ENCODE measurements at places on chromosomes 12 and 14.

DNA sequence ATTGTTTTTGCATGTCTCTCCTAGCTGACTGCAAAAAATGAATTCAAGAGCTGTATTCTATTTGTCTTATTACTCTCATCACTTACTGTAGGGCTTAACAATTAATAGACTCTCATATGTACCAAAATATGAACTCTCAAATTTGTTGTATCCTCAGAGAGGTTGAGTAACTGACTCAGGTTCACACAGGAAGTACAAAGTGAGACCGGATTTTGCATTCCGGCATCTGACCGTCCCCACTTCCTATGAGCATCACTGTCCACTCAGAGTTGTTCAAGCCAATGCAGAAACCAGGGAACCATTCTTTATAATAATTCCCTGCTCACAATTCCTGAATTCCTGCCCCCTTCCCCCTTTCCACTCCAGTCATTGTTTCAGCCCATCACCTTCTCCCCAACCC is 113.3 kb upstream of the AMIGO2 start:
- no peak for DNase-seq

- DNase-seq = no peak
Observed at GRCh38 chr14:61003571-61003970, 22.5 kb downstream of the SLC38A6 start.

GRCh38 chr12:1619587-1619986 is 9.4 kb upstream of the WNT5B start:
- no peak for DNase-seq

GRCh38 chr12:10102322-10102721 is 3.5 kb upstream of the CLEC1A start:
- no peak for DNase-seq

GRCh38 chr12:13537623-13538022 is 341.1 kb downstream of the EMP1 start:
- DNase-seq = no peak

DNA sequence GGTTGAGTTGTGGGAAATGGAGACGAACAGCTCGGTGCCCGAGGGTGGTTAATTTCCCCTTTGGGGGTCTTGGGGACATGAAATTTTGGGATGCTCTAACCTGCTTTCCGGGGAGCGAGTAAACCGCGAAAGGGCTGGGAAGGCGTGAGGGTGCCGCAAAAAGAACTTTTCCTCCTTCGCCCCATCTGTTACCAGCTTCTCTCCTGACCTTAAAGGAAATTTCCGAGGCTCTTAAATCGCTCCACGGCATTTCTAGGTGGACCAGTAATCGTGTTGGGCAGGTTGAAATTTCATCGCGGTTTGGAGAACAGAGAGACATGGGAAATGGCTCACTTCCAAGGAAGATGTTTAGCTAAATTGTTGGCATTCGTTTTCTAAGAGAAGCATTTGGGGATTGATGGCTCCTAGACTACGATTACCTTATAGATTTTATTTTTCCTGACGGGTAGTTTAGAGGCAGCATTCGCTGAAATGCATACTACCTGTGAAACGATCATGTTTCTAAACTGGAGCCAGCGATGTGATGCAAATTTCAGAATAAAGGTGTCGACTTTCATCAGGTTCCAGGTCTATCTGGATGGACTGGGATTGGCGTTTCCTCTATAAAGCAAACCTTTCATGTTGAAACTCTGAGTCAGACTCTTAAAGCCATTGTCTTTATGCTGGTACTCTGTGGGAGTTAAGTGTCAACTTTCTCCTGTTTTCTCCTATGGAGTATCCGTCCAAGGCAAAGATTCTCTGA is 414.5 kb downstream of the PCNX1 start:
- DNase-seq = no peak

GRCh38 chr14:68172627-68173026 is 353.0 kb downstream of the RAD51B start:
- DNase-seq = no peak

DNA sequence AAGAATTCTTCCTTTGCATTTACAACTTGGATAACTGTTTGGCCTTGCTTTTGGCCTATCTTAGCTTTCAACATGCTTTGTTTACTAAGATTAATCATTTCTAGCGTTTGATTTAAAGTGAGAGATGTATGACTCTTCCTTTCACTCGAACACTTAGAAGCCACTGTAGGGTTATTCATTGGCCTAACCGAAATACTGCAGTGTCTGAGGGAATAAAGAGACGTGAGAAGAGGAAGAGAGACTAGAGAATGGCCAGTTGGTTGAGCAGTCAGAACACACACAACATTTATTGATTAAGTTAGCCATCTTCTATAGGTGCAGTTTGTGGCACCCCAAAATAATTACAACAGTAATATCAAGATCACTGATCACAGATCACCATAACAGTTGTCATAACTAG is 62.3 kb upstream of the CCDC175 start:
- DNase-seq = no peak

DNA sequence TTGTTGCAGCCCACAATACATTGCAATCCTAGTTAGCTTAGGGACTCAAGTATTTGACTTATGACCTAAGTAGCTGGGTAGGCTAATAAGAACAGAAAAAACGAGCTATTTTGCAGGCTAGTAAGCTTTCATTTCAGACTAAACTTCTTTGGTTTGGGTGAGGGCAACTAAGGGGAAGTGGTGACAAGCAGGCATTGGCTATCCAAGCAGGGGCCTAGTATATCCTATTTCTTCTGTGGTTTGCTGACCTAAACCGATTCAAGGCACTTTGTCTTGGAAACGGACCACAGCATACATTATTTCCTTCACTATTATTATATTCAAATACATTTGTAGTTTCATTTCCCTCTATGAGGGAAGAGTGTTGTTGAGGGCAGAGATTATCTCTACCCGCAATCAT is 21.6 kb upstream of the SLC5A8 start:
- no peak for DNase-seq

DNA sequence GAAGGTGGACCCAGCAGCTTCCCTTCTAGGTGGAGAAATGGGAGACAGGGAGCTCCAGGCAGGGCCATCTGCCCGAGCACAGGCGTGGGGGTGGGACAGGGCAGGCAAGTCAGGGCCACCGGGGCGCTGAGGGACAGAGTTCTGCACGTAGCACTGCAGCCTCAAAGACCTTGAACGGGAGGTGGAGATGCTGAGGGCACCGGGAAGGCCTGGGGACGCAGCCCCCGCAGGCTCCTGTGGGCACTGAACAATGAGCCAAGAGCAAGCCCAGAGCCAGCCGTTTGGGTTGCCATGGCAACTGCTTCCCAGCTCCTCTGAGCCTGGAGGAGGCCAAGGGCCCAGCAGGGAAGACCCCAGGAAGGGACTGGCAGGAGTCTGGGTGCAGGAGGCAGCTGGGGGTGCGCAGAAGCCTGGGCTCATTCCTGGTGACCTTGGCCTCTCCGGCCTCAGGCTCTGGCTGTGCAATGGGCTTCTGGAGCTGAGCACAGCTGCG is 3.4 kb downstream of the LBHD2 start:
- no peak for DNase-seq

GRCh38 chr12:38123566-38124246 is 192.9 kb upstream of the ALG10B start:
- DNase-seq = no peak

DNA sequence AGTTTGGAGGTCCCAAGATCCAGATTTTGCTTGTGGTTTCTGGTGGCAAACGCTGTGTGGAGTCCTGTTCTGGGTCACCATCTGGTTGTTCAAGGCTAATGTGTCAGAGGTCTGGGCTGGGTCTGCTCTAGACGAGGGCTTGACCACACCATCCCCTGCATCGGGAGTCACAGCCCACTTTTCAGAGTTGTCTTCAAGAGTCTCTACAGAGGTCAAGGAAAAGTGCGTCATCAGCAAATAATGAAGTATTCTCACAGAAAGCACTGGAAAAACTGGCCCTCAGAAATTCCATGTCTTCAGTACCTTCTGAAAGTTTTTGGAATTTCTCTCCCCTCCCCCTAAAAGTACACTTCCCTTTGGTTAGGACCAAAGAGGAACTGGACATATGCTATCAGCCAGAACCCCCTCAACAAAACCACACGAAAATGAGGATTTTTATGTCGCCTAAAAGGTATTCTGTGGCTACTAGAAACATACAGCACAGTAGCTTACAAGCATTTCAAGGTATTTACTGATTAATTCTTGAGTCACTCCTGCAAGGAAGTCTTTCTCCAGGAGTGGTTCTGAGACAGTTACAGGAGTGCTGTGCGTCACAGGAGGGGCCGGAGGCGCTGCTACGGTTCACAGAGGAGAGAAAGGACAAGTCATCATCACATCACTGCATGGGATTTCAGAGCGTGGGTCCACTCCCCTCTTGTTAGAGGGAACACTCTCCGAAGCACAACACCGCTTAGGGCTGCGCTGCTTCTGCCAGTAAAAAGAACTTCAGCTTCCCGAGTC is 35.4 kb downstream of the RAD52 start:
- no peak for DNase-seq

- no peak for DNase-seq
Observed at GRCh38 chr12:76879710-76880518, 1.1 kb upstream of the CSRP2 start.

DNA sequence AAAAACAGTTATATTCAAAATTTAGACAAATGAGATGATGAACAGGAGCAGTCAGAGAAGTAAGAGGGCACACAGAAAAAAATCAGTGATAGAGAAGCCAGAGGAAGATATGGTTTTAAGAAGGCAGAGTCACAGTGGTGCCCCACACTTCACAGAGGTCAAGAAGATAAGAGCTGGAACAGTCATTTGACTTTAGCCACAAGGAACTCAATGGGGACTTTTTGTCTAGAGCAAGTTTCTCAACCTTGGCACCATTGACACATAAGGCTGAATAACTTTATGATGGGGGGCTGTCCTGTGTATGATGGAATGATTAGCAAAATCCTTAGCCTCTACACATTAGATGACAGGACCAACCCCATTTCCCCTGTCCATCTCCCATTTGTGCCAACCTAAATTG is 172.8 kb upstream of the PLEKHG7 start:
- DNase-seq = no peak

DNA sequence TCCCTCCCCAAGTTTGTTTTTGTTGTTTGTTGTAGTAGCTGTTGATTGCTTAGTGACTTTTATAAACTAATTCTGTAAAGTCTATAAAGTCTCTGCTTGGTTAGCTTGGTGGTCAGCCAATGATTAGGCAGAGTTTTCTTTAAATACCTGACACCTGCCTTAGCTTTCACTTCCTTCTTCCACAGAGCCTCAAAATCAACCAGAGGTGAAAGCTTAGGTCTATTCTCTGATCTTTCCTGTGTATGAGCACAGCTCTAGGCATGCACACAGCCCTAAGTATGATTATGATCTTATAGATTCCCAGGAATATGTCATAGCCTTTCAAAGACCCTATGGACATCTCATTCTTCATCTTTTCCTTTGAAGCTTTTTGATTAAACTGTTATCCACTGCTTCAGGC is 514.7 kb downstream of the AACS start:
- no peak for DNase-seq

DNA sequence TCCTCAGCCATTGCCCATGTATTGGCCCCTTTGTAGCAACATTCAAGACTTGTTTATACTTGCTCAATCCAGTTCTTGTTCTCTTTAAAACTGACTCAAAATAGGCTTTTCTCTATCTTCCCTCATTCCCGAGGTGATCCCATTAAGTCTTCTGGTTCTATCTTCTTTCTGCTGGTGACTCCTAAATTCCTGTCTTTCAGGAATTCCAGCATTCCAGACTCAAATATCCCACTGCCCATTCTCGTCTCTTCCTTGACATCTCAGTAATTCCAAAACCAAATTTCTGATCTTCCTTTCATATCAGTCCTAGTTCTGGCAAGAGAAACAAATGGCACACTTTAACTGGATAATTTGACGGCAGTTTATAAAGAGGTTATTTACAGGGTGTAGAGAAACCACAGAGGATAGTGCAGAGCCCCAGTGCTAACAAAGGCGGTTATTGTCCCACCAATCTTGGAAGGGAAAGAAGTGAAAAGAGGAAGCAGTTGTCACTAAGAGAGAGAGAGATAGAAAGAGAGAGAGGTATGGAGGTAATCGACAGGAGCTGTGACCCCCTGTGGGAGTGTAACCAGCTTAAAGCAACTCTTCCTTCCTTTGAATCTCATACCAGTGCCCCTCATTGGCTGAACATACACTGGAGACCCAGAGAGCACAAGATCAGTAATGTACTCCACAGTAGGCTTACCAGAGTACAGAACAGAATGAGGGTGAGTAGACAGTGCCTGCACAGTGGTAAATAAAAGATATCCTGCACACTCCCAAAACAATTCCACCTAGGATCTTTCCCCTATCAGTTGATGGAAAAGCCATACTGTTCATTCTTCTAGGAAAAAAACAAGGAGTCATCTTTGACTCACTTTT is 177.6 kb upstream of the LMNTD1 start:
- no peak for DNase-seq

- DNase-seq = no peak
Observed at GRCh38 chr14:28926122-28926521, 159.5 kb downstream of the FOXG1 start.

- no peak for DNase-seq
Observed at GRCh38 chr14:81085596-81085995, 130.2 kb downstream of the TSHR start.

- no peak for DNase-seq
Observed at GRCh38 chr12:55946553-55946952, 15.6 kb downstream of the DGKA start.

GRCh38 chr14:68359837-68360552 is 432.9 kb downstream of the ZFP36L1 start:
- no peak for DNase-seq

- no peak for DNase-seq
Observed at GRCh38 chr12:124296295-124296915, 1.5 kb downstream of the RFLNA start.

DNA sequence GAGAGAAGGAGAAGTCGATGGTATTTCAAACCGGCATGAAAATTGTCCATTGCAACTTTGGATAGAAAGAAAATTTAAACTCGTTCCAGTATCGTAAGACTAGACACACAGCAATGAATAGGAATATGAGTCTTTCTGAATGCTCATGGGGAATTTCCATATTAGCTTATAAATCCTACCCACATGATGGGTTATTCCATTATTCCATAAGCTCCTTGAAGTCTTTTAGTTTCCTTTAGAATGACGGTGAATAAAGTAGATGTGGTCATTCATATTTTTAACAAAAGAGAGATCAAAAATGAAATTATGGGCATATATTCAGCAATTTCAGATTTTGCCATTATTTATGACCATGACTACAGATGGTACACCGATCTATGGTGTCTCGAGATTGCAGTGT is 163.4 kb upstream of the HMGA2 start:
- DNase-seq = no peak

DNA sequence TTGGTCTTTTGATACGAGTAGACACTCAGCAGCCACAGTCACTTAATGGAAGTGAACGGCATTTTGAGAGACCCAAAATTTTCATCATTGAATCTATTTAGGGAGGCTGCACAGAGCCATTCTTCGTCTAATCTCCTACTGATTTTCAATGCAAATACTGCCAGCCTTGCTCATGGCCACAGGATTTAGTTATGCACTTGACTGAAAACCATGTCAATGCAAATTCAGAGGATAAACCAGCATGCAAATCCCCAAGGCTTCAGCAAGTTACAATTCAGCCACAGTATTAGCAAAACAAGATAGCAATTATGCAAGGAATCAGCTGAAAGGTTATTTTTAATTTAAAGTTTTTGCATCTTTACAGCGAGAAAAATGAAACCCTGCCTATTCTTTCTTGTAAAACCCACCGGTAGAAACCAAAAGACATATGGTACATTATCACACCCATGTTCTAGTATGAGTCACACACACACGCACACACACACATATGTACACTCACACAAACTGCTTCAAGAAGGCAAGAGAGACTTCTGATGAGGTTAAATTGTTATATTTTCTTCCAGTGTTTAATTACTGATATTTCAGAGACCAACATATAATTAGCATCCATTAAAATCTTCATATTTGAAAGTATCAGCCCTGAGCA is 985.3 kb upstream of the FLRT2 start:
- no peak for DNase-seq
